ENCODE measurements at places on chromosomes 11 and 22. TPM values are rescaled to one million over a fixed set of nuclear protein-coding genes. Genes with fewer than 3 reads are reported as not detected.
A peak's percentile ranks its signal among the peaks of the same experiment; 100 is the strongest.

The MAJIN gene
- total RNA-seq: not detected

The RCOR2 gene
- total RNA-seq: not detected

The NPTXR gene
- 0.77 TPM for total RNA-seq

The MS4A14 gene
- not detected for total RNA-seq

The OR56A3 gene
- not detected for total RNA-seq

The DDIAS gene
- total RNA-seq: 17.3 TPM

The ZP1 gene
- 0.16 TPM for total RNA-seq

The TBX10 gene
- total RNA-seq: not detected

The YWHAH gene
- total RNA-seq: 211 TPM

The BEST1 gene
- total RNA-seq: 0.05 TPM

The MYO18B gene
- 4.3 TPM for total RNA-seq

The LSP1 gene
- 328 TPM for total RNA-seq

The UBQLN3 gene
- 0.34 TPM for total RNA-seq

The BIRC2 gene
- 60.9 TPM for total RNA-seq

GRCh38 chr11:88266157-88266556 is 71.4 kb downstream of the CTSC start:
- no peak for ATAC-seq

- no peak for ATAC-seq
These were observed 154.3 kb downstream of the BUD13 start for GRCh38 chr11:116618461-116618860.

DNA sequence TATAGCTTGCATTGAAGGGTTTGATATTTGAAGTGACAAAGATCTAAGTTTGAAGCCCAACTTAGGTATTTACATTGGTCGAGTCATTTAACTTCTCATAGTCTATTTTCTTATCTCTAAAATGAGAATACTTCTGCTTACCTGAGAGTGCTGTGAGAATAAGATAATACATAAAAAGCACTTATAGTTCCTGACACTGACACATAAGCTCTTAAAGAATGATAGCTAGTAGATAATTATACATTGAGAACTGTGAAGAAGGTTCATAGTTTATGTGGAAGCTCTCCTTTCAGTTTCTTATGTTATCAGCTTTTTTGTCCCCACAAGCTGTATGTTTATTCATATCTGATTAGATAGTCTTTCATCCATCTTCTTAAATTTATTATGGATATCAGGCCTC is 4.8 kb downstream of the PPME1 start:
- no peak for ATAC-seq

DNA sequence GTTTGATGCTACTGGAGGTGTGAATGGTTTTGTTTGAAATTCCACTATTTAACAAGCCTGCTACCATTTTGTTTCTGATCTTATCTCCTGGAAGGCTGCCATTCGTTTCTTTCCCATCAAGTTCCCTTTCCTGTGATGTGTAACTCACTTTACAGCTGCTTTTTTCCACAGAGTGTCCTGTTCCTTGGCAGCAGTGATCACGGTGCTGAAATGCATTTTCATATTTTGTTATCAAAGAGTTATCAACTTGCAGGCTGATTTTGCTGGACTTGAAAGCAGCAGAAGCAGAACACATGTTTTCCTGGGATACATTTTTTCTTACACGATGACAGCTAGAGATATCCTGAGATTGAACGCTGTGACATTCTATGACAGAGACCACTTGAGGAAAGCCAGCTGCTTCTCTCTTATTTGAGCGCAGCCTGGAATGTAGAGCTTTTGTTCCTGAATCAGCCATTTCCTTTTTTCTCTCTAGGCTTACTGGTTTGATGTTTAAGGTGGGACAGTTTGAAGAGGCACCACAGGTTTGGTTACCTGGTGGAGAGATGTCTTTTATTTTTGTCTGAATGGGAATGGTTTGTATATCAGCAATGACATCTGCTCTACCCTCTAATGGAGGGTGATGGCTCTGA is 34.7 kb downstream of the PRR14L start:
- no peak for ATAC-seq

DNA sequence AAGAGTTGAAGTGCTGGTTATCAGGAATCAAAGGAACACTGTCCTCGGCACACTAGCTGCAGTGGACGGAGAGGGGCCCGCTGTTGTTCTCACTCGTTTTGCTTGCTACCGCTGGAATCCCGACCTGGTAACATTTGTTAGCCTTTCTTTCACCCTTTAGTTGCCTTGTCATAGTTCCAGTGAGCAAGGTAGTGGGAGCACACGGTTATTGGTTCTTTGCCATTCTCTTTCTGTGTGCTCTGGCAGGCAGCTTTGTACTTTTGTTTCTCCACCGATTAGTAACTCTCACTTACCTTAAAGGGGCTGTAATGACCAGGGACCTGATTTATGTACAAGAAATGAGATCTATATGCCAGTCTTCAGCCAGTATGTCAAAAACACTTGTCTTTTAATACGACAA is 1.8 kb downstream of the DEPDC7 start:
- no peak for ATAC-seq

DNA sequence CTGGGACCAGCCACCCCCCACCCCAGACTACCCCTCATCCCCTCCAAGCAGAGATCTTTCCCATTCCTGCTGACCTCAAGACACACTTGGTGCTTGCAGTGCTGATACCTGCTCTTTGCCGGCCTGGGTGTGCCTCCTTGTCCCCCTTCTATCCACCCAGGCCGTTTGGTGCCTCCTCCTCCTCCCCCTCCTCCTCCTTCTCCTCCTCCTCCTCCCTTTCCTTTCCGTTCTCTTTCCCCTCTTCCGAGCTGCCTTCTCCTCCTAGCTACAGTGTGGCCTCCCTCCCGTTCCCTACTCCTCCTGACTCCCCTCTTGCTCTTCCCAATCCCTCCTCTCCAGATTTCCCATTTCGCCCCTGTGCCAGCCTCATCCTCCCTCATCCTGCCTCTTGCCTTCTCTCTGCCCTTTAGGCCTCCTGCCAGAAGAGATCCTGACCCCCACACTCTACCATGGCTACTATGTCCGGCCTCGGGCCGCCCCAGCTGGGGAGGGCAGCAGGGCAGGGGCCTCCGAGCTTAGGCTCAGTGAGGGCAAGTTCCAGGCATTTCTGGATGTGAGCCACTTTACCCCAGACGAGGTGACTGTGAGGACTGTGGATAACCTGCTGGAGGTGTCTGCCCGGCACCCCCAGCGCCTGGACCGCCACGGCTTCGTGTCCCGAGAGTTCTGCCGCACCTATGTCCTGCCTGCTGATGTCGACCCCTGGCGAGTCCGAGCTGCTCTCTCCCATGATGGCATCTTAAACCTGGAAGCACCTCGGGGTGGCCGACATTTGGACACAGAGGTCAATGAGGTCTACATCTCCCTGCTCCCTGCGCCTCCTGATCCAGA is 712 bp downstream of the HSPB2 start:
- ATAC-seq: no peak

GRCh38 chr22:43313890-43314474 is 29.2 kb downstream of the SCUBE1 start:
- ATAC-seq: no peak

DNA sequence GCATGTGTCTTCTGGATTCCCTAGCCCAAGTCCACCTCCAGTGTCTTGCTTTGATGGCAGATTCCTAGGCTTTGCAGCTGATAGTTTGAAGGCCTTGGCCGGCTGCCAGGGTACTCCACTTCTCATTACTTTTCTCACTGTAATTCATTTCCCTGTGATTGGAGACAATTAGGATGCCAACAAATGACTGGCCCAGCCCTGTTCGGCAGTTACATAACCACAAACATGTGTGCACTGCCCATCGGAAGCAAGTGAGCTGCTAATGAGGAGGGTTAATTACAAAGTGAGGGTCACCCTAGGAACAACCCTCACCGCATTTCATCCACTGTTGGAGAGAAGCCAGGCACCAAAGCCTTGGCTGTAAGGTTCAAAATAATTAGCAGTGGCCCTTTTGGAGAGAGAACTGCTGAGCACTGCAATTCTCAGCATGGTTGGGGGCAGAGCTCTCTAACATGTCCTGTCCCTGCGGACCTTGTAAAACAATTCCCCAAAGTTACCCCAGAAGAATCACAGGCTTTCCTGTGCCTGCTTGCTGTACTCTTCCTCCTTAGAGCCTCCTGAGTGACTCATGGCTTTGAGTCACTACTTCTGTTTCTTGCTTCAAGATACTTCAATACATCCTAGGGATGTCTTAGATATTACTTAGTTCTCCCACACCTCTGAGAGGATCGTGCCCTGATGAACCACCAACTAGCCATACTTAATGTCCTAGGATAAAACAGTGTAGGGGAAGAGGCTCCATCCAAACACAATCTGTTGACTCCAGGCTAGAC is 109.7 kb upstream of the GALNT18 start:
- ATAC-seq: peak; percentile 44

GRCh38 chr11:107719557-107720302 is 7.9 kb upstream of the SLN start:
- ATAC-seq: no peak

DNA sequence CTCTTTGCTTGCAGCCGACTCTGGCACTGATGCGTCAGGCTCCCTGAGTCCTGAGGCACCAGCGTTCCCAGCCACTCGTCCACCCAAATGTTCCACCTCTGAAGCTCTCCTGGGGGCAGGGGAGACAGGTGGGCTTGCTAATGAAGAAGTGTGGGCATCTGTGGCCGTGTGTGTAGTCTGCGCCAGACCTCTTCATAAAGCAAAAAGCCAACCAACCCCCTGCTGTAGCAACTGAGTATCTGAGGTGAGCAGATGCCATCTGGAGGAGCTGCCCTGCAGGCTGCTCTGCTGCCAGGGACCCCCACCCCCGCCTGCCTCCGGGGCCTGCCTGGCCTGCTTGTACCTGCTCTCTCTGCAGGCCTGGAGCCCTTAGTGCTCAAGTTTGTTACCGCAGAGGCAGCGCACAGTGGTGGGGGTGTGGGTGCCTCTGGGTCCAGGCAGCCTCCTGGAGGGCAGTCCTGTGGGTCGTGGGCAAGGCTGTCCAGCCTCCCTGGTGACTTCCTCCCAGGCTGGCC is 272.5 kb downstream of the TBC1D22A start:
- no peak for ATAC-seq

DNA sequence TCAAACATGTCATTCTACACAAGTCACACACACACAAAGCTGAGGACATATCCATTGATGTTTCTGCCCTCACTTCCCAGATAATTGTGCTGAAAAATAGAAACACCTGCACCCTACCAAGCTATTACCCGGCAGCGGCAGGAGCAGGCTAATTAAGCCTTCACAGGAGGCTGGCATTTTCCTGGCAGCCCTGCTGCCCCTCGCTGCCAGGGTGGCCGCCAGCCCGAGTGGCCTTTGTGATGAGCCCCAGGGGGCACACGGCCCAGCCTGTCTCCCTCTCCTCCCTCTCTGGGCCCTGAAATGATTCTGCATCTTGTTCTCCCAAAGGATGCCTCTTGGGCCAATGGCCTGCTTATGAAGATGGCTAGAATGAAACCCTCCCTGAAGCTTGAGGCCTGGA is 76.2 kb upstream of the TP53I11 start:
- no peak for ATAC-seq

DNA sequence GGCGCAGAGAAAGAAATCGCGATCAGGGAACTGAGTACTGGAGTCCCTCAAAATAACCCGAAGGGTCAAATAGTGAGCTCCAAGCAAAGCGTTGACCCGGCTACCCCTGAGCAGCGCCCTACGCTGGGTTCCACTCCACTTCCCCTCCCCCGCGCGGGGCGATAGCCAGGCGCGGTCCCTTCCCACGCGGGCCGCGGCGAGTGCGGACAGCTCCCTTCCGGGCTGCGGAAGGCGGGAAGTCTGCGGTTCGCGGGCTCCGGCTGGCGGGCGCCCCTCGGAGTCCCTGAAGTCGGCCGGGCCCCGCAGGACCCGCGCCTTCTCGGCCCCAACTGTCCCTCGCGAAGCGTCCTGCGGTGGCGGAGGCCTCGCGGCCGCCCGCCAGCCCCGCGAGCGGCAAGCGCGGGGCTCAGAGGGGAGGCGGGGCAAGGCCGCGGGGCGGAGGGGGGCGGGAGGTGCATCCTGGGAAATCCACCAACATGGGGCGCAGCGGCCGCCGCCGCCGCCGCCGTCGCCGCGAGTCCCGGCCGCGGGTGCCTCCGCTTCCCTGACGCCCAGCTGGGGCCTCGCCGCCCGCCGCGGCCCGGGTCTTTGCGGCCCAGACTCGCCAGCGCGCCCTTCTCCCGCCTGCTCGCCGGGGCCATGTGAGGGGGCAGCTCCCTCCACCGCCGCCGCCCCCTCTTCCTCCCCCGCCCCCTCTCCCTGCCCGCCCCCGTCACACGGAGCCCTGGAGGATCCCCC is at the start of gene QSER1:
Gene QSER1, plus strand, starts transcription at position 457 of the 738 bp plus-strand sequence. CDS start 315 bp downstream, outside the sequence.
- ATAC-seq: peak; percentile 66

DNA sequence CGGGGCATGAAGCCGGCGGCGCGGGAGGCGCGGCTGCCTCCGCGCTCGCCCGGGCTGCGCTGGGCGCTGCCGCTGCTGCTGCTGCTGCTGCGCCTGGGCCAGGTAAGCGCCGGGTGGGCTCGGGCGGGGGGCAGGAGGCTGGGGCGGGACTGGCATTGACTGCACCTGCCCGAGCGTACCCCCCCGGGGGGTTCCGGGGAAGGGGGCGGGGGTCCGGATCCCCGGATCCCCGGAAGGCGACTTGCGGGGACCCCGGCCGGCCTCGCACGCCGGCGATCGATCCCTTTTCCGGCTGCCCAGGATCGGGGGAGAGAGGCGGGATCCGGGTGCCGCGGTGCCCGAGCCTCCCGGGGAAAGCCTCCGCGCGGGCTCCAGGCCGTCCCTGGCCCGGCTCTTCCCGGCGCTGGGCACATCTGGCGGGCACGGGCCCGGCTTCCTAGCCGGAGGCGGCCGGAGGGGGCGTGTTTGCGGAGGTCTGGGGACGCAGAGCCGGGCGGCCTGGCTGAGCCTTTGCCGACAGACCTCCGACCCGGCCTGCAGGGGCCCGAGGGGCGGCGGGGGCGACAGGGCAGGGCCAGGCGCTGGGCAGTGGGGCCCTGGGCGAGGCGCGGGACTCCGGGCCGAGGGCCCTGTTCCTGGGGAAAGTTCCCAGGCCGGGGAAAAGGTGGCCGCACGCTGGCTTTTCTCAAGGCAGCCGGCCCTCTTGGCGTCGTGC is 705 bp downstream of the PTPRJ start:
- peak; percentile 57 for ATAC-seq

- no peak for ATAC-seq
These were observed 22.5 kb upstream of the TCF20 start for GRCh38 chr22:42292732-42293520.

GRCh38 chr11:117419482-117420142 is 92.0 kb downstream of the CEP164 start:
- no peak for ATAC-seq

DNA sequence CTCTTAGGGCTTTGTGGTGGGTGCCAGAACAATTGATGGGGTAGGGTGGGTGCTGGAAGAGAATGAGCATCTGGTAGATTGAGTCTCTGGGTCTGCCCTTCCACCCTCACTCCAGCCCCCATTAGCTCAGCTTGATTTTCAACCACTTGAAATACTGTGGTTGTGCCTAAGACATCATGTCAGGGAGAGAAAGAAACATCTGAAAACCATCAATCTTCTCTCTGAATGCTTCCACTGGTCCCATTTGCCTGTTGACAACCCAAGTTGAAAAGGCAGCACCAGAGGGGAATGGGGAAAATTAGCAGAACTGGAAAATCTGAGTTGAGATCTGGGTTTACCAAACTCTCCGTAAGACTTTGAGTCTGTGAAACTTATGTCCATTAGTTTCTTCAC is 26.1 kb downstream of the CD44 start:
- ATAC-seq: no peak

- no peak for ATAC-seq
These were observed 11.0 kb downstream of the MN1 start for GRCh38 chr22:27790376-27791158.

GRCh38 chr22:25000686-25001085 is 48.2 kb downstream of the KIAA1671 start:
- no peak for ATAC-seq
